ENCODE measurements at places on chromosomes 16 and 17. TPM values are rescaled to one million over a fixed set of nuclear protein-coding genes. Genes with fewer than 3 reads are reported as not detected.

Gene ACSM2A
- not detected for total RNA-seq

Gene TMEM220
- total RNA-seq = 8.5 TPM

- no peaks in the 10 kb centered on the region for H3K36me3 ChIP-seq
- H3K4me1 ChIP-seq = no peaks in the 10 kb centered on the region
- H3K27me3 ChIP-seq = no peaks in the 10 kb centered on the region
- DNase-seq = no peak
- H3K4me3 ChIP-seq = no peak overlapping the region
Observed at GRCh38 chr17:81153340-81153803, 11.9 kb upstream of the PVALEF start.

DNA sequence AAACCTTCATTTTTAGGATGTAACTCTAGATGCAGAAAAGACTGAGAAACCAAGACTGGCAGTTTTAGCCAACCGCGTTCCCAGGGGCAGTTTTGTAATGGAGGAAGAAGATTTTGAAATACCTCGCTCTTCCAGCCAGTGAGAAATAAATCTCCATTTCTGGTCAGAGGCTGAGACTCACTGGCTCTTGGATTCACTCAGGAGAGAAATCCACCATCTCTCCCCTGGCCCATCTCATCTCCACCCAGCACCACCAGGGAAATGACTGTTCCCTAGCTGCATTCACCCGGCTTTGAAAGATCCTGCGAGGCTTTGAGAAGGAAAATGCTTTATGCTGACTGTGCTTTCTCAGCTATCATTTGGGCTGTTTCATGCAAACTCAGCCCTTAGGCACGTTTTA, 185.2 kb downstream of the SOX9 start:
- H3K4me3 ChIP-seq = no peak overlapping the region
- no peak overlapping the region for H3K27ac ChIP-seq
- DNase-seq = no peak
- H3K4me1 ChIP-seq = no peaks in the 10 kb centered on the region
- no peaks in the 10 kb centered on the region for H3K36me3 ChIP-seq

DNA sequence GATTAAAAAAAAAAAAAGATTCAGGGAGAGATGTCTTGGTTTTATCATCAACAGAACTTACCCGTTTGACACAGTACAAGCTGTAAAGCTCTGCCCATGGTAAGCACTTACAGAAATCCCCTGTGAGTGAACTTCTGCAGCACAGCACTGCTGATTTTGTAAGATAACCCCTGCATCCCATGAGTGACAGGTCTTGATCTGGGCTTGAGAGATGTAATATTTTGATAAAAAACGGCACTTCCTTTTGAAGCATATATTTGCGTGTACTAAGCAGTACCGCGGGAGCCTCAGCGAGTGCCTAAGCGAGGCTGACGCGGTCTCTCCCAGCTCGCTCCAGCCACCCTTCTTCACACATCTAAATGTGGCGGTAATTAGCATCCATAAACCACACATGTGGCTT, 50.5 kb downstream of the IKZF3 start:
- no peaks in the 10 kb centered on the region for H3K36me3 ChIP-seq
- H3K27ac ChIP-seq = no peak overlapping the region
- no peaks in the 10 kb centered on the region for H3K4me1 ChIP-seq
- no peaks in the 10 kb centered on the region for H3K27me3 ChIP-seq
- no peak for DNase-seq

GRCh38 chr17:59254742-59255141, 34.4 kb downstream of the GDPD1 start:
- H3K27ac ChIP-seq = no peak overlapping the region
- no peaks in the 10 kb centered on the region for H3K27me3 ChIP-seq
- no peak overlapping the region for H3K4me3 ChIP-seq
- no peak for DNase-seq
- H3K36me3 ChIP-seq = no peaks in the 10 kb centered on the region
- no peaks in the 10 kb centered on the region for H3K4me1 ChIP-seq

DNA sequence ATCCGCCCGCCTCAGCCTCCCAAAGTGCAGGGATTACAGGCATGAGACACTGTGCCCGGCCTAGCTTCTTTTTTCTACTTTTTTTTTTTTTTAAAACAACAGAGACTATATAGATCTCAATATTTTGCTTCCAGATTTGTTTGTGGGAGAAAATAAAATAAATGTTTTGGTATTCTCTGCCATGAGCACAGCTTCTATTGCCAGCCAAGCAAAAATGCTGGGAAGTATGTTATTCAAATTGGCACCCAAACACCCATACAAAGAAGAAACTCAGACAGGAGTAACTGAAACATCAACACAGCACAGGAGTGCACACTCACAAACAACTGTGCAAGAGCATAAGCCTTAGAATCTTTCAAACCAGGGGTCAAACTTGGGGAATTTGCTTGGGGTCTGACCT, 37.2 kb upstream of the CLEC3A start:
- no peaks in the 10 kb centered on the region for H3K36me3 ChIP-seq
- no peak overlapping the region for H3K27ac ChIP-seq
- no peaks in the 10 kb centered on the region for H3K27me3 ChIP-seq
- no peaks in the 10 kb centered on the region for H3K4me1 ChIP-seq
- H3K4me3 ChIP-seq = no peak overlapping the region

Gene IRX3
- total RNA-seq = 127 TPM
